Esophagus mucosa (tissue), 1 donor: ENCODE measurements at places on chromosomes 1 and 21. TPM values are rescaled to one million over a fixed set of nuclear protein-coding genes. Genes with fewer than 3 reads are reported as not detected.

The RHBDL2 gene
- total RNA-seq: 16.1 TPM

The CLDN17 gene
- total RNA-seq: 1.8 TPM

The C8A gene
- total RNA-seq: not detected

The PLEKHG5 gene
- total RNA-seq: 24.4 TPM

The LCE6A gene
- not detected for total RNA-seq

The TNFRSF18 gene
- 16.3 TPM for total RNA-seq

The SLC35F3 gene
- total RNA-seq: 0.68 TPM

The OPTC gene
- total RNA-seq: not detected

The SELENBP1 gene
- 14.0 TPM for total RNA-seq

The ZNF678 gene
- 2.7 TPM for total RNA-seq

The FPGT gene
- 15.2 TPM for total RNA-seq

The BTG2 gene
- total RNA-seq: 22.6 TPM

The PGLYRP3 gene
- 31.3 TPM for total RNA-seq

The ZNF593OS gene
- 0.16 TPM for total RNA-seq

The OR2M3 gene
- not detected for total RNA-seq

The RUNX1 gene
- total RNA-seq: 18.3 TPM

The INSRR gene
- total RNA-seq: not detected

DNA sequence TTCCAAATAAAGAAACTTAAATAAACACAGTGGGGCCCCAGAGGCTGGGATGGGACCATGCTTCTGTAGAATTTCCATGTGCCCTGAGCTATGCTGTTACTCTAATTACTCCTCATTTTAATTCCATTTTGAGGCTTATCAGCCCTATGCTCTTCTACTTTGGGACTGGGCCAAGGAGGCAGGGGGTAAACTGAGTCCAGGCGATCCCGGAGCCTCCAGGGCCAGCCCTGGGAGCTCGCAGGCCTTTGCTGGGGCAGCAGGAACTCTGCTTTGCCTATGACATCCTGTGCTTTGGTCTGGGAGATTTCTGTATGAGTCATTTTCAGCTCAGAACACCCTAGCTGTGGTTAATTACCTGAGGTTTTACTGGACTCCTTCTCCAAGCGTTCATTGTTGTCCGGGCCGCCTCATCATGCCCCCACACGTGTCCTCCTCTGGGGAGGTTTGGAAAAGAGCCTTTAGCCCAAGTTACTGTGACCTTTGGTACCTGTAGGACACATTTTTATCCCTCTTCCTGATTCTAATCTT, 95.7 kb downstream of the RHOU start:
- peak; percentile 73 for ATAC-seq

DNA sequence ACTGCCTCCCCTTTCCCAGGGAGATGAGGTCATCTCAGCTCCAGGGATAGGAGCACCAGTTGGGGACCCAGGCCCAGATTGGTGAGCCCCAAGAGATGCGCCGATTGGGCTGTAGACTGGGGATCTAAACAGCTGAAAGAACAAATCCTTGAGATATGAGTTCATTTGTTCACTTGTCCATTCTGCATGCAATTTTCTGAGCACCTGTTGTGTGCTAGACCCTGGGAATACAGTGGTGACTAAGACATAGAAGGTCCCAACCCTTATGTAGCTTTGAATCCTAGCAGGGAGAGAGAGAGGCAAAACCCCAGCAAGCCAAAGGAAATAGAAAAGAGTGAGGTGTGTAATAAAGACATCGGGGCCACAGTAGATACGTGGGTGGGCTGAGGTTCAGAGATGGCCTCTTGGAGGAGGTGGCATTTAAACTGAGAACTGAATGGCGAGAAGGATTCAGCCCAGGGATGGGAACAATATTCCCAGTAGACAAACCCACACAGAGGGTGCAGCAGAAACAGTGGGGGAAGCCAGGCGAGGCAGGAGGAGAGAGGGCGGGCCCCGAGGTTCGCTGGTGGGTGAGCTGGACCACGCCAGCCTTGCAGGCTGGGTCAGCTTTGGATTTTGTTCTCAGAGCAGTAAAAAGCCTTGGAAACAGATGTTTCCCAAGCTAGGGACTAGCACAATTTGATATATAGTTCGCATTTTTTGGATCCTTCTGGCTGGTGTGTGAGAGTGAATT, 105.6 kb upstream of the ACTL8 start:
- no peak for ATAC-seq

- no peak for ATAC-seq
Observed at GRCh38 chr1:220550811-220551399, 23.0 kb downstream of the MARK1 start.

DNA sequence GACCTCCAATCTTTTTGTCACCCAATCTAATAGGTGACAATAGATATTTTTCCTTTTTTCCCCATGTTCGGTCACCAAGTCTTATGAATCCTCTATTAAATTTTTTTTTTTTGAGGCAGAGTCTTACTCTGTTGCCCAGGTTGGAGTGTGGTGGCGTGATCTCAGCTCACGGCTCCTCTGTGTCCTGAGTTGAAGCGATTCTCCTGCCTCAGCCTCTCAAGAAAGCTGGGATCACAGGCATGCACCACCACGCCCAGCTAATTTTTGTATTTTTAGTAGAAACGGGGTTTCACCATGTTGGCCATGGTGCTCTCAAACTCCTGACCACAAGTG, 42.5 kb upstream of the MTF1 start:
- ATAC-seq: no peak

- ATAC-seq: no peak
Observed at GRCh38 chr1:195765099-195765498, 843.1 kb downstream of the KCNT2 start.

DNA sequence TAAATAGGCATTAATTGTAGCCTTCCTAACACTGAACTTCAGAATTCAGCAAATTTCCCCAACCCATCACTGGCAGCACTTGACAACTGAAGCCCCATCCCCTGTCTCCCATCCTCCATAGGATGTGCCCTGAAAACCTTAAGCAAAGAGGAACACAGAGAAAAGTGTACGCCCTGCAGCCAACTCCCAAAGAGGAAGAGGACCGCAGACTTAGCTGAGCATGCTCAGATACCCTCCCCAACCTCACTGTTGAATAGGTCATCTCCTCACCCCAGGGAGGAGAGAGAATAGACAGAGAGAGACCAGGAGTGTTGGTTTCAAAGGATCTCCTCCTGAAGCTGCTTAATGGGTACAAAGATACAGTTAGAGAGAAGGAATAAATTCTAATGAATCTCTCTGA, 50.5 kb downstream of the CD2 start:
- no peak for ATAC-seq

DNA sequence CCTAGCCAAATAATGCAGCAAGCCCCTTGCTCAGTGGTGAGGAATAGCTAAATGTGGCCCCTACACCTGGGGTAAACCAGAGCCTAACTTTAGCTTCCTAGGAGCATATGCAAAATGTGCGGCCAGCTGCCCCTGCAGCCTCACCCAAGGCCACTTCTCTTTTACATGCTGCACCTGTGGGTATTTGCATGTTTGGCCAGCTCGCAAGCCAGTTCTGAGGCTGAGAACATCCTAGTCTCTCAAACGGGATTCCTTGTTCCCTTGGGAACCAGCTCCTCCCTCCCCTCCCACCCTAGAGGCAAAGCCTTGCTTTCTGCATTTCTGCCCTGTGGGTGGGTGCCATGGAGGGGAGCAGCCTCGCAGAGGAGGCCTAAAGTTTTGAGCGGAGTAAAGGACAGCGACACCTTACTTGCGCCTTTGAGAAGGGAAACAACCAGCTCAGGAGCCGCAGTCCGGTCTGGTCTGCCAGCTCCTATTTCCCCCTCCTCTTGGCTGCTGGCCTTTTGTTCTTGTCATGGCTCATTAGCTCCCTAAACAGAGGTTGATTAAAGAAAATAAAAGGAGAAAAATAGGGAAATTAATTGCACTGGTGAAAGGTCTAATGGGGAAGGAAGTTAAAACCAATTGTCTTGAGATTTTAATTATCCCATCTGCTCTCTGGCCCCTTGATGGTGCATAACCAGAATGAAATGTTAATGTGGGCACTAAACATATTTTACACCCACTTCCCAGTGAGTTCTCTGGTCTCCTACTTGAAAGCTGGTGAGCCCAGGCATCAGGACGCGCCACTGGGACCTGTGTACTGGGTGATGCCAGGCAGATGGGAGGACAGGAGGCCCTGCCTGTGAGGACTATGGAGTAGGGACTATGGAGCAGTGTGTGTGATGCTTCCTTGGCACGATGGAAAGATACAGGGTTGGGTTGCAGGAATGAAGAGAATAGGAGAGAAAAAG, 68.7 kb downstream of the TEX35 start:
- peak; percentile 35 for ATAC-seq

DNA sequence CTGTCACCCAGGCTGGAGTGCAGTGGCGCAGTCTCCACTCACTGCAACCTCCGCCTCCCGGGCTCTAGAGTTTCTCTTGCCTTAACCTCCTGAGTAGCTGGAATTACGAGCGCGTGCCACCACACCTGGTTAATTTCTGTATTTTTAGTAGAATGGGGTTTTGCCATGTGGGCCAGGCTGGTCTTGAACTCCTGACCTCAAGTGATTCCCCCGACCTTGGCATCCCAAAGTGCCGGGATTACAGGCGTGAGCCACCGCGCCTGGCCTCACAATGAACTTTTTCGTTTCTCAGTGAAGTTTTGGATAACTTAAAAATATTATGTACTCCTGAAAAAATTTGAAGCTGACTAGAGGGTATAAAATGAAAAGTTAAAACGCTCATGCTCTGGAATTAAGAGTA, 59.5 kb downstream of the TBCE start:
- ATAC-seq: no peak

- no peak for ATAC-seq
Observed at GRCh38 chr21:24976238-24976637, 631.0 kb downstream of the MRPL39 start.

DNA sequence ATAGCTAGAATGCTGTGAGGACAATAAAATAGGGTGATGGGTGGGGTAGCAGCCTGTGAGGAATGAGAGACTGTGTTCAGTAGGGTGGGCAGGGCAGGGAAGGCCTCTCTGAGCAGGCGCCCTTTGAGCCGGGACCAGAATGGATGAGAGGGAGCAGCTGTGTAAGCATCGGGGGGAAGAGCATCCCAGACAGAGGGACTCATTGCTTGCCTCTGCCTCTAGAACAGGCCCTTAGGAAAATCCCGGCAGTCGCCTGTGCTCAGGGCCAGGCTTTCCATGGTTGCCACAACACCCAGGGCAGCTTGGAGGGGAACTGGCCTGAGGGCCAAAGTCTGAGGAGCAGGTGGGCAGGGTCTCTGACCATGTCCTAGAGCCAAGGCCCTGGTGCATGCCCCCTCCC, 774 bp downstream of the SLC2A7 start:
- no peak for ATAC-seq

DNA sequence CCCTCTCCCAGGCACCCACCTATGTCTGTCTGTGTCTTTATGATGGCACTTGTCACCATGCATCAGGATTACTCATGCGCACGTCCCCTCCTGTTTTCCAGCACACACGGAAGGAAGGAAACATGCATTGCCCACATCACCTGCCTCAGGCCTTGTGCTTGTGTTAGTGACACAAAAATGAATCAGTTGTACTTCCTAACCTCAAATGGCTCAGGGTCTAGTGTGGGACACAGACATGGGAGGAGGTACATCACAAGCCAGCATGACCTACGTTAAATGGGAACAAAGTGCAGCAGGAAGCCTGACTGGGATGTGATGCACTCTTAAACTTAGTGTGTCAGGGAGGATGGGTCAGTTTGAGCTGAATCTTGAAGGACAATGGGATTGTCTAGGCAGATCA, 126.7 kb downstream of the TRABD2B start:
- ATAC-seq: no peak

DNA sequence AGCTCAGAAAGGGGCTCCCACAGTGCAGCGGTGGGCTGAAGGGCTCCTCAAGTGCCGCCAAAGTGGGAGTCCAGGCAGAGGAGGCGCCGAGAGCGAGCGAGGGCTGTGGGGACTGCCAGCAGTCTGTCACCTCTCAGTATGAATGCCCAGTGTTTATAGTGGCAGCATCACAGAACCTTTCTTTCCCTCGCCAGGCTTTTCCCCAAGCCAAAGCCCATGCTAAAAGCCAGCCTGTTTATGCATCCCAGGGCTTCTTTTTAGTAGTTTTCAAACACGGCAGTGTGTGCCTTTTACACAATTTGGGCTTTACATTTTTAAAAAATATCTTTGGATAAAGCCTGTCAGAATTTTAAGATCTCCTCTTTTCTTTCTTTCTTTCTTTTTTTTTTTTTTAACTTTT, 70.6 kb downstream of the CENPF start:
- no peak for ATAC-seq

DNA sequence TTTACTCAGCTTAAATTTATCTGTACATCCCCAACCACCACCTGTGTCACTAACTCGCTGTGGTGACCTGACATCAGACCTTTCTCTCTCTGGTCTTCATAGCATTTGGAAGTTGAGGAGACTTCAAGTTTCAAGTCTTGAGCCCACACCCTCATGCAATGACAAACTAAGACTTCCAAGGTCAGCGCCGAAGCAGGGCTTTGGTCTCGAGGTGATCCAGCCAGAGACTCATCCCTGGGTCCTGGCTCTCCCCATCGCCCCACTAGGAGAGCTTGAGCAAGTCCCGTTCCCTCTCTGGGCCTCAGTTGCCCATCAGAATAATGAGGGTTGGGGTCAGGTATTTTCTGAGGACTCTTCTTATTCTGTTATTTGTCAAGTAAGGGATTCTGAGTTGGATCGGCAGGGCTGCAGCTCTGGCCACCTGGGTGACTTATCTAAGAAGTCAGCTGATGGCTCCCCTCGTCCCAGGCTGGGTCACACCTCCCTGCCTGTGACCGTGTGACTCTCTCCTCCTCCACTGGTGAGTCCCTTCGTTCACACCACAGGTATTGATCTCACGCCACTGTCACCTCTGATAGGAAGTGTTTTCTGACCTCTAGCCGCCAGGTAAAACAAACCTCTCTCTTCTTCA, 143.7 kb upstream of the RUNX3 start:
- no peak for ATAC-seq

DNA sequence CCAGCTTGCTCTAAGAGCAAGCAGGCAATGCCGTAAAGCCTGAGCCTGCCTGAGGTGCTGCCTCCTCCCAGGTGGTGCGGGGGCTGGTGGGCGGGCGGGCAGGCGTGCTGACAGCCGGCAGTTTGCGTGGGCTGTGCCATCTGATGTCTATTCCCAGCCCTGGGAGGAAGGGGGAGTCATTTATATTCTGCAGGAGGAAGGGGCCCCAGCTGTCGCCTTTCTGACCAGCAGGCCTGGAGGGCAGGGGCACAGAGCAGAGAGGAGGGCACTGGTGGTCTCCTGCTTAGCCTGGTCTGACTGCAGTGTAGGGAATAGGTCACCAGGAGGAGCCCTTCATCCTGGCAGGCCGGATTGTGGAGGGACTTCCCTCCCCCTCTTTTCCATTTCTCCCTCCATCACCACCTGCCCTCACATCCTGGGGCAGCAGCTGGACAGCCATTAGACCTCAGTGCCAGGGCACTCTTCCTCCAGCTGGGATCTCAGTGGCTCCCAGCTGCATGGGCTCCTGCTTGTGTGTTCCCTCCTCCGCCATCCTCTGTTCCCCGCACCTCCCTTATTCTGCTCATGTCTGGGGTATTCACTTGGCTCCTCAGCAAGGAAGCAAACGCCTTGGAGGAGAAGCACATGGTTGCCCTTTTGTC, 4.4 kb downstream of the CYB561D1 start:
- ATAC-seq: no peak

- ATAC-seq: no peak
Observed at GRCh38 chr1:15761366-15762128, 3.0 kb downstream of the FBLIM1 start.
